Left hindlimb (tissue), 1 donor: ENCODE measurements at places on chromosomes 12 and 14.

DNA sequence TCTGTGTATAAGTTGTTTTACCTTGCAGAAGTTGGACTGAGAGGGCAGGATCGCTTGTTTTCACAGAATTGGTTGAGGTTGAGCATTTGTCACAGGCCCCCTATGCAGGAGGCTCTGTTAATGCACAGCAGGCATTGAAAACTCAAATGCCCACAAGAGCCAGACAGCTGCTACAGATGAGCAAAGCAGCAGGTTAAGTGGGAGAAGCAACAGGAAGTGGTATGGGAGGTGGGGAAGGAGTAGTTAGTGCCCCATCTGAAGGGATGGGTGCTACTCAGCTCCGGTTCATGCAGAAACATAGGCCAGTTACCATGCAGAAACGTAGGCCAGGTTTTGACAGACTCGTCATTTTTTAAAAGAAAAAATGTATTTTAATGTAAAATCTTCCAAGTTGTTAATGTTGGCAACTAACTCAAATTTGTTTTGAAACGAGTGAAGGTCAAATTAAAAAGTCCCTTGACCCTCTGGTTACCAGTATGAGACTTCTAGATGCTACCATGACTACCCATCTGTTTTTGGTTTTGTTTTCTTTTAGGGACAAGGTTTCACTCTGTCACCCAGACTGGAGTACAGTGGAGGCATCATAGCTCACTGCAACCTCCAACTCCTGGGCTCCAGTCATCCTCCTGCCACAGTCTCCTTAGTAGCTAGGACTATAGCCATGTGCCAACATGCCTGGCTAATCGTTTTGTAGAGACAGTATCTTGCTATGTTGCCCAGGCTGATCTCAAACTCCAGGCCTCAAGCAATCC lies 84.7 kb upstream of the FRMD6 start:
- DNase-seq, result no peak

DNA sequence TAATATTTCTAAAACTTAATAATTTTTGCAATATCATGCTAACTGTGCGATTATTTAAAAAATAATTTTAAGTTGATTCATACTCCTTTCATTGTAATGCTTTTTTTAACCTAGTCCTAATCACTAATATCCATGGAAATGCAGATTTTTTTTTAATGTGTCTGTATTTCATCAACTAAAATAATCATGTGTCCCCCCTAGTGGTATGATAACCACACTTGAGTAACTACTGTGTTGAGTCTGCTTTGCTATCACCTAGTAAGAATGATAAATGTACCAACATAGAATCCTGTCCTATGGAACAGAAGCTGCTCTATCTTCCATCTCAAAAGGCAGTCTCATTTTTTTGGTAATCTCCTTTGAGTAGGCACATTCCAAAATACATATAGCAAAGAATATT lies 19.1 kb upstream of the SYNE2 start:
- no peak for DNase-seq

DNA sequence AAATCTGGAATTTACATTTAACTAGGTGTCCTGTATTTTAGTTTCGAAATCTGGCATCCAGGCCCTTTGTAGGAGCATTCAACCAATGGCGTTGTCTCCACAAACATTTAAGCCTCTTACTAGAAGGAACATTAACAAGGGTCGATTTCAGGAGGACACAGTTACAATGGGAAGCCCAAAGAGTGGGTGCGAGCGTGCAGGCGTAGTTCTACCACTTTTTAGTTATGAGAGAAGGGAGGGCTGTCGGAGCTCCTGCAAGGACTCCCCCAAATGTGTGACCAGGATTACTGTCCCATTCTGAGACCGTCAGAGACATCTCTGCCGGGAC lies 365 bp upstream of the ABHD4 start:
- no peak for DNase-seq

DNA sequence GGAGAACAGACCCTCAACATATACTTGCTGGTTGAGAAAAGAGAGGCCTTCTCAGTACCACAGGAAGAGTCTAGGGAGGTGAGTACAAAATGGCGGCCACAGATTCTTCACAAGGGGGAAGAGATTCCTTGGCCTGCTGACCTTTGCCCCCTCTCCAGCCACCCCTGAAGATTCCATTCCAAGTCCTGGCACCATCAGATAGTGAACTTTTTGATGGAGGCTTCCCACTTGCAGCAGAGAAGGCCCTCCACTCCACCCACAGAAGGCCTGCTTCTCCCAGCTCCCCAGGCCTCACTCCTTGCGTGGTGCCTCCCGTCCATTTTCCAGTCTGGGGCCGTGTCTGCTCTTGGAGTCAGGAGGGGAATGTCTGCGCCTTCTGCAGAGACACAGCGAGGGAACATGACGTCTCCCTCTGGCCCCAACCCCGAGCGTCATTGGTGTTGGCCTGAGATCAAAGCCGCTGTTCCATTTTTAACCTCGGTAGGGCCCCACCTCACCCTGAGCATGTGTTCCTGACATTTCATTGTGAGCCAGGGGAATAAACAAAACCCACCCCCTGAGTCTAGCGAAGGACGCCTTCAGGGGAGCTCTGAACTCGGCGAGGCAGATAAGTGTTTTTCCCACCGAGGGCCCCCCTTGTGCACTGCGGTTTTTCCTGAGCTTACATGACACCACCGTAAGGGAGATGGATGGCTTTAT lies 268.7 kb upstream of the TBX3 start:
- DNase-seq, result peak; percentile 69

- DNase-seq, result no peak
Measured at GRCh38 chr12:49342914-49343731, 3.6 kb upstream of the DNAJC22 start.

GRCh38 chr12:43973385-43973784 lies 137.5 kb downstream of the TMEM117 start:
- DNase-seq, result no peak

DNA sequence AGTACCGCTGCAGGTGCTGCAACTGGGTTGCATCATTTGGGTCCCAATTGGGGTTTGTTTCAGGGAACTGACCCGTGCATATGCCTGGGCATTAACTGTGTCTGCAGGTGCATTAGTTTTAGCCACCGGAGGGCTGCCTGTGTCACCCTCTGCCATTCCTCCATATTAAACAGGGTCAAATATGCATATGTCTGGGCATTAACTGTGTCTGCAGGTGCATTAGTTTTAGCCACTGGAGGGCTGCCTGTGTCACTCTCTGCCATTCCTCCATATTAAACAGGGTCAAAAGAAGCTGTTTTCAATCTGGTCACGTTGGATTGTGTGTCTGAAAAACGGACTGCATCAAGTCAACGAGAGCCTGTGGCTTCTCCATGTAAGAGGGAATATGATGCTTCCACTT lies 1317.0 kb downstream of the TMEM121 start:
- DNase-seq, result no peak
